ENCODE measurements at places on chromosomes 4 and X.

GRCh38 chr4:149549911-149550310, 265.7 kb downstream of the IQCM start:
- DNase-seq, result no peak

DNA sequence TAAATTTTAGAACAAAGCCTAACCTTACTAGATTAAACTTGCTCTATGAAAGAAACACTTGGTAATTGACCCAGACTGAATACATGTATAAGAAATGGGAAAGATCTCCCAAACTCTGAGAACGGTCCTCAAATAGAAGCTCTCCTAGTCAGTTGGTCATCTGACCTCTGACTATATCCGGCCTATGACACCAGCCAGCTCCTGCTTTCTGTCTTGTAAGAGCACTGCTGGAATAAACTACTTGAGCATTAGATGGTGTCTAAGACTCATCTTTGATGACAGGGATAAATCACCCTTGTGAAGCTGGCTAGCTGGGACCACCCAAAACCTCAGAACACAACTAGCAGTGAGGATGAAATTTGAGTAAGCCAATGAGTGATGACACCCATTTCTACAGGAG, 24.2 kb downstream of the LRIT3 start:
- DNase-seq, result no peak

GRCh38 chr4:187606581-187606980, 389.0 kb upstream of the ZFP42 start:
- no peak for DNase-seq

DNA sequence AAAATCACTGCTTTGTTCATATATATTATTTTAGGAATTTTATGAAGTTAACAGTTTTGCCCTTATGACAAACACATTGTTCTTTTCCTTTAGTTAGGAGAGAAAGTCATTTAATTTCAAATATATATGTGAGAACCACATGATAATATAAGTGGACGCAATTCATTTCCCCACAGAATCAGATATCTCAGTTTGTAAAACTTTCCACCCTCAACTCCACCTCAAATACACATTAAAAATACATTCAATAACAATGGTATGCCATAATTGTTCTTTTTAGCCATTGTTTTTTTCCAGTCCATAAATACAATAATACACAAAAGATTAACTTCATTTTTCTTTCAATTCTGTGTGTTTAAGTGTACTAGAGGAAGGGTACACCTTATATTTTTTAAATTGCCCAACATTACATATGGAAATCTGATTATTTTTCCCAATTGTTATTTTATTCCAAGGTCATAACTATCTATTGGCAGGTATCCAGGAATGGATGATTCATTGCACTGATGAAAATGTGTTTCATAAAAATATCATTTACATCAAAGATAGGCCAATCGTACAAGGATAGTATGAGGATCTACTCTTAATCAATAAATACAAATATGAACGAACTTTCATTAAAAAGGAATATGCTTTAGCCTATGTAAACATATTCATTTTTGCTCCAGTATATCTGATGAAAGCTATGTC, 125.0 kb downstream of the PPP3CA start:
- no peak for DNase-seq

DNA sequence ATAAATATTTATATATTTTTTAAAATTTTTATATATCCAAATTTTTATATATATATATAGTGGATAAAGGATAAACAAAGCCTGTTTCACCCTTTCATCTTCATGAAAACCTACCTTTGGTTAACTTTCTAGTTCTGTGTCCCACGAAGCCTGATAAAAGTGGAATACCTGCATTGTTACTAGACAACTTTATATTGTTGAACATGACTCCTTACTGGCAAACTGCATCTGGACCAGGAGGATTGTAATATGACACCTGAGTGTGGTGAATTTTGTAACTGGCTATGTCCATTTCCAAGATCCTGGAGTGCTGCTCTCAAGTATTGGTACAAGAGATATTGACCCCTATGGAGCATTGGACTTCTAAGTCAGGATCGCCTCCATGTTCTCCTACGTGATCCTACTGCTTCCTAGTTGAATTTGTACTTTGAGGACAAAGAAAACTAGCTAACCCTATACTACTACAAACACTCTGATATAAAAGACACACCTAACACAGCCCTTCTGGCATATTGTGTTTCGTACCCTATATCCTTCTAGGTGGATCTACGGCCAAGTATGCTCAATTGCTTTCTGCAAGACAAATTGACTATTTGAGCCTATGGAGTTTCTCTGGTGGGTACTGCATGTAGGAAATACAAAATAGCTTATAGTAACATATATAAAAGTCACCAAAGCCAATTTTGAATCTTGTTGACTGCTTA, 61.3 kb upstream of the PRRG1 start:
- DNase-seq, result no peak

- no peak for DNase-seq
Measured at GRCh38 chrX:36534900-36535299, 473.3 kb upstream of the FAM47C start.

GRCh38 chr4:47882228-47882627, 32.2 kb downstream of the NFXL1 start:
- no peak for DNase-seq

- no peak for DNase-seq
Measured at GRCh38 chr4:116027311-116027710, 913.9 kb upstream of the NDST4 start.

- peak; percentile 5 for DNase-seq
Measured at GRCh38 chr4:127521463-127521862, 111.3 kb upstream of the INTU start.

DNA sequence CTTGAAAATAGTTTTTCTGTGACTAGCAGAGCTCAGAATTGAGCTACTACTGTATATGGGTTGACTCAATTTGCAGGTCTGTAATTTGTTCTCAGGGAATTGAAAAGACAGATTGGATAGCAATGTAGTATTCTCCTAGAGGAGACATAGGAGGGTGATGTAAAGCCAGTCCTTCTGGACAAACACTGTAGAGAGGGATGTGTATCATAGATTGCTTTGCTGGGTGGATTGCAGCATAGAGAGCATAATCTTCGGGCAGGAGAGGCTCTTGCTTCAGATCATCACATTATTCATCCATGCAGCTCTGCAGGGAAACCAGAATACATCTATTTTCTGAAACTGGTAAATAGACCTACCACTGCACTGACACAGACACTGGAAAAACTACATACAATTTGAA, 1110.5 kb downstream of the RAPGEF2 start:
- DNase-seq, result no peak

GRCh38 chr4:44558031-44558605, 93.3 kb downstream of the YIPF7 start:
- no peak for DNase-seq

DNA sequence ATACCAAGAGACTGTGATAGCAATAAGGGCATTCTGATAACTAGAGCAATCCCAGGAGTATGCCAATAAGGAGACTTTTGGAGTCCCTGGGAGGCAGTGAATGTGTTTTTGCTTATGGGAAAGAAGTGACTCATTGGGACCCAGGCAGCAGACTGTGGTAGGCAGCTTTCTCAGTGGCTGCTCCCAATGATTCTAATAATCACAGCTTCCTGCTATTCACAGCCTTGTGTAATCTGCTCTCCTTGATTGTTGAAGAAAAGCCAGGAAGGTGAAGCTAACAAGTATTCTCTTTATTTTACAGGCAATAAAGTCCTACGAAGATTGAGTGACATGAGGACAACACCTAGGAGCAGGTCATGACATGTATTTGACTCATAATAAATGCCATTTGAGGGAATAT, 70.3 kb upstream of the DDX60 start:
- no peak for DNase-seq

- DNase-seq, result no peak
Measured at GRCh38 chr4:122793811-122794210, 32.8 kb upstream of the FGF2 start.

DNA sequence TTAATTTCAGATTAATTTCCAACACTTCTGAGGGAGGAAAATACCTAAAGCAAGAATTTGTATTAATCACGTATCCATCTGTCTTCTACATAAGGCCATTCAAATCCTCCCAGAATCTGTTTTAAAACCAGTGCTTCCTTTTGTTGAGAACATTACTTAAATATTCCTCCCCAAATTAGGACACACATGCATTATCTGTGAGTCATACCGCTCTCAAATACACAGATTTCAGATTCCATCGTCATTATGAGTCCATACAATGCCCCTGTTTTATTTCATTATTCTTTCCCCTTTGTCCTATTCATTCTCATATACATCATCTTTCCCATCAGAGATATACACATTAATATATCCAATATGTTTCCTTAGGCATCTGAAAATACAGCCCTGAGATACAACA, 57.3 kb upstream of the PRSS12 start:
- DNase-seq, result no peak

DNA sequence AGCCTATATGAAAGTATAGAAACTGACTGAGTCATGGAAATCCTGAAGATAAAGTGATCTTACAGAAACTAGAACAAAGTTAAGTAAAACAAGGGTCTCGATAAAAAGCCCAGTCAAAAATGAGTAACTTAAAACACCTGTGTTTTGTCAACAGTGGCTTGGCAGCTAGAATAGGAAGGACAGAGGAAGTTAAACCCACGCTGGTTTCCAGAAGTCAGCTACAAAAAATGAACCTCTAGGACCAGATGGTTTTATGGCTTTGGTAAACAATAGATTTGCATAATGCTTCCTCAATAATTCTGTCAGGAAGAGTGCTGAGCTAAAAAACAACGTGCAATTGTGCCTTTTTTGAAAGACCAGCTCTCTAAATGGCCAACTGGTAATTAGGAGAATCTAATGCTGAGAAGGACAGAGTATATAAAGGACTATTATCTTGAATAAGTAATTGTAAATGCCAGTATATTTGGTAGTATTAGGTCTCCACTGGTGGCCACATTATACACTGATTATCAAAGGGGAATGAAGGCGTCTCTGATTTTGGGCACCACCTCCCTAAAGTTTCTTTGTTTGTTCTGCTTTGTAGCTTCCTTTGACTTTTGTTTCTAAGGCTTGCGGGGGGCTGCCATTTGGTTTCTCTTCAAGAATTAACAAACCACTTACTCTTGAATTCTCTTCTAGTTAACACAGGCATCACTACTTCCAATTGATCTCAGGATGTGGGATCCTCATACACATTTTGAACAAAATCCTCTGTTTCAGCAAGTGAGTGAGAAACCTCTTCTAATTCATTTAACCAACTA, 72.2 kb upstream of the PPP3CA start:
- peak; percentile 71 for DNase-seq

DNA sequence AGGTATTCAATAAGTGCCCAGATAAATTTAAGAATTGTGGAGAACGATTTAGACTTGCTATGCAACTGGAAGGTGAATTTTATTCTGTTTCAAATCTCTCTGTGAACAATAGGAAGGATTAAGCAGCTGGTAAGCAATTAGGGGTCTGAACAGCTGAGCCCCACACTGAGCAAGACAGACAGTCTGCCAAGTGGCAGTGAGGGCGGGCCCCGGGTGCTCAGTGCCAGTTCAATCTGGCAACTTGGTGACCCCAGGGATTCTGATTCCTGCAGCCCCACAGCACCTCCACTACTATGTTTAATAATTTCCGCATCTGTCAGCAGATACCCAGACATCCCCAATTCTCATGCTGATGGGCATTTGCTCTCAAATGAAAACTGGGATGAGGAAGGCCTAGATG, 317.3 kb downstream of the PPP1R2C start:
- peak; percentile 48 for DNase-seq

DNA sequence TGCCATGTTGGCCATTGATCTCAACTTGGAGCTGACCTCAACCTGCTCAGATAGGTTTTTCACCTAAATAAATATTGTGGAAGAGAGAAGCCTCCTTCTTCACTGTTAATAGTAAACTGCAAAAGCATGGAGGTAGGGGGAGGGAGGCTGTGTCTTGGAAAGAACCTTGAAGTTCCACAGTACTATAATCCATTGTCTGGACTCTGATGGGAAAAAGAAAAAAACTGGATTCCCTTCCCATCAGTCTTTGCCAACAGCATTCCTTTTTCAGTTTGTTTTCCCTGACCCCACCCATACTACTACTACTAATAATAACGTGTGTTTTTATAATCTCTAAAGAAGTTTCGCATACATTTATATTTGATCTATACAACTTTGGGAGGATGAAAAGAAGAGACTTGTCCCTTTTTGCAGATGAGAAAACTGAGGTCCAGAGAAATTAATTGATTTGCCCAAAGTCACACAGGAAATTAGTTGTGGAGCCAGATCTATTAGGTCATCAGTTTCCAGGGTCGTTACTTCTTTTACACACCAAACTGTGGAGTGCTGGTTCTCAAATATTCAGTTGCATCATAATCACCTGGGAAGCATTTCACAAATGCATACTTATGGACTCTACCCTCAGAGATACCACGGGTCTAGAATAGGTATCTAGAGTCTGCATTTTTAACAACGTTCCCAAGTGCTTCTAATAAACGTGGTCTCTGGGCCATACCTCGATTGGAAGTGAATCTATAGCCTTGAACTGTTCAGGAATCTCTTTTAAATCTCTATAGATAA, 59.1 kb downstream of the LUZP4 start:
- no peak for DNase-seq

DNA sequence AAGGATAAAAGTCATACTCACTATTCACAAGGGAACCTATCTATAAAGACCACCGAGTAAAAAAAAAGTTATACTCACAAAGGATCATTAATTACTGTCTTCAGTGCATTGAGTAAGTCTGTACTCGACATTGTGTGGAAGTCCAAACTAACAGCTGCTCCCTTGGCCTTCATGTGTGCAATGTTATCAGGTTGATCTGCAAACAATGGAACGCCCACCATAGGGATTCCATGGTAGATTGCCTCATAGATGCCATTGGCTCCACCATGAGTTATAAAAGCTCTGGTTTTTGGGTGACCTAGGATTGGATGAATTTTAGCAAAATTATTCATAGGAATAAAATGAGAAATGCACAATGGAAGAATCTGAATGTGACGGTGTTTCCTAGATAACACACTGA, 10.6 kb downstream of the UGT2B4 start:
- no peak for DNase-seq

DNA sequence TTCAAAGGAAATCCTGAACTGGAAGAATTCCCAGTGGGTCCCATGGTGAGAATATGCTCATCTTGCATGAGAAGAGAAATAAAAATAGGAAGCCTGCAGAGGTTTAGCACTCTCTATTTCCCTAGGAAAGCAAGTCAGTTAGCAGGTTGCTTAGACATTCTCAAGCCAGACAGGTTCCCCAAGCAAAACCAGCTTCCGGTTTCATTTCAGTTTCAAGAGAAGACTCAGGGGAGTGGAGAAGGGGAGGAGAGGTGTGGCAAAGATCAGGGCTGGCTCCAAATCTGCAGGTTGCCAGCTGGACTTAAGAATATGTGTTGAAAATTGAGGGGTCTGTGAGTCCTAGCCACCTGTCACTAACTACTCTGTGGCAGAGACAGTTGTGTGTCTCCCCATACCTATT, 107.5 kb downstream of the CLNK start:
- DNase-seq, result no peak

GRCh38 chr4:113673450-113673849, 88.1 kb downstream of the CAMK2D start:
- DNase-seq, result no peak

- no peak for DNase-seq
Measured at GRCh38 chrX:2799369-2799768, 29.4 kb upstream of the GYG2 start.

- no peak for DNase-seq
Measured at GRCh38 chr4:75547647-75548387, 8.0 kb upstream of the ODAPH start.

- no peak for DNase-seq
Measured at GRCh38 chrX:52262195-52262546, 77.5 kb downstream of the MAGED4 start.

GRCh38 chr4:104206784-104207183, 287.9 kb downstream of the CXXC4 start:
- DNase-seq, result peak; percentile 12

Data from NCI-H446 treated with DMSO at 0.1 percent for 48 hours (cell line).